MV-4-11 (cell line): ENCODE measurements at places on chromosomes 1 and 21.
A peak's percentile ranks its signal among the peaks of the same experiment; 100 is the strongest.

DNA sequence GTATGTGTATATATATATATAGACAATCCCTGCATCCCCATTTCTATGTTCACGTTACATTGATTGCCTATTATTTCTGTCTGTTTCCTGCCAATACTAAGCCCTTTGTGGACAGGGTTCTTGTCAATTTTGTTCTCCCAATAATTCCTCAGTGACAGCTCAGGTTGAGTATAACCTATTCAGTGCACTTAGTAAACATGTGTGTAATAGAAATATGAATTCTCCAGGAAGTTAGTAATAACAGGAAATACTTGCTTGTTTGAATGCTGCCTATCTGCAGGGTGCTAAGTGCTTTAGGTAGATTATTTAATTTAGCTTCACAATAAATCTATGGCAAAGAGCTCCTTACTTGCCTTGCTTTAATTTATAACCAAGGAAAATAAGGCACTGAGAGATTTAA, 52.8 kb upstream of the PTGFR start:
- no peak for DNase-seq

DNA sequence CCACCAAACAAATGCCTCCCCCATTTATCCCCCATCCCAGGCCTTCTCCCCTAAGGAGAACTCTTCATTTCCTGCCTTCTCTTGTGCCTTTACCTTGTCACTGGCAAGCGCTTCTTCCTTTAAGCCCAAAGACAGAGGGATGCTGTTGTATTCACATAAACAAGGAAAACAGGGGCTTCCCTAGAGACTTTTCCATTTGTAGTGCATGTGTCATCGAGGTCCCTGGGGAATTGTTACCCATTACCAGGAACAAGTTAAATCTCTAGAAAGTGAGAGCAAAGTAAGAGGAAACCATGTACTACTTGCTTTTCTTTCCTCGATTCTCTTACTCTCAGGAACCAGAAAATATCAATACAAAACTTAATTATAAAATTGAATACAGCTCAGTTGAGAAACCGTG, 114.4 kb upstream of the DPT start:
- no peak for DNase-seq

- no peak for DNase-seq
Measured at GRCh38 chr21:36709030-36709867, 10.3 kb downstream of the SIM2 start.

DNA sequence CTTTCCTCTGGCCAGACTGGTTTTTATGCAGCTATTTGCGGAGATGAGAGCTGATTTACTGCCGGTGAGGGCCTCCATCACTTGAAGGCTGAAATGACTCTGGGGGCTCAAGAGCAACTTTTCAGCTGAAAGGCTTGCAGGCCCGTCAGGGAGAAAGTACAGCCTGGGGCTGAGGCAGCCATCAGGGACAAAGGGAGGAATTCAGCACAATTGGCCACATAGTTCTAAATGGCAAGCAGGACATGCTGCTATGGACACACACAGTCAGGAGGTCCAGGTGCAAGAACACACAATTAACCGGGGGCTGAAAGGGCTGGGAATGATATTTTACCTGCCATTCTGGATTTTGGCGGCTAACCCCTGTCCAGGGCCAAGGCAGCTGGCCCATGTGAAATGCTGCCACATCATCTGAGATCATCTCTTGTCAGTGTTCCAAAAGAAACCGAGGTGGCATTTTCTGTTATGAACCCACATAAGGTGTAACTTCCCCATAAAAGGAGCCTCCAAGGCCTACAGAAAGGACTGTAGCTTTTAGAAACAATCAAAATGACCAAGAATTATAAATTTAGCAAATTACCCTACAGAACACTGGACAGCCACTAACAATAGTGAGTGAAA, 58.2 kb downstream of the LMX1A start:
- DNase-seq, result no peak

DNA sequence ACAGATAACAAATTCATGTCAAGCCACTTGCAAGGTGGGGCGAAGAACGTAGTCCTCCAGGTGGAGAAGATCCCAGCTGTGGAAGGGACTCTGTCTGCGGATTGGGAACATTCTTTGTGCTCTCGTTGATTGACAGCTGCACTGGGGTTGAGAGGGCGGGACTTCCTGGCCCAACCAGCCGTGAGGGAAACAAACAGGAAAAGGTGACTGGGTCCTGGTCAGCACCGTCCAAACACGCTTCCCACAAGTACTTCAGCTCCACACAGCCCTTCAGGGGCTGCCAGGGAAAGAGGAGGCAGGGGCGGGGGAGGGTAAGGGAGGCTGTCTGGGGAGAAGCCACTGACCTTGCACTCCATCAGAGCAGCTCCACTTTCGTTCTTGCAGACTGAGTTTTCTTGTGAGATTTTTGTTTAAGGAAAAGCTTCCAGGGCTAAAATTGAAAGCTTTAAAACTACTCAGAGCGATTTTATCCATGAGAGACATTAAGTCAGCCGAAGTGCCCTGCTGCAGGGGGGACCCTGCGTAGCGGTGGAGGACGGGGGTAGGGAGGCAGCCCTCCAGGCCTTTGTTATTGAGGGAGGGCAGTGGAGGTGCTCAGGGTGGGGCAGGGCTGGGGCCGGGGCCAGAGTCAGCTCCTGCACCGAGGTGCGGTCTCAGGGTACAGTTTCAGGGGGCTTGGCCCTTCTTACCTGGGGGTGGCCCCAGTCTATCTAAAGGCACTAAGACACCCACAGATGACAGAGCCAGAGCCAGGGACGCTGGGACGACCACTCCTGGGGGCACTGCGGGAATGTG, 21.6 kb upstream of the STUM start:
- no peak for DNase-seq

GRCh38 chr21:36109868-36110267, 25.0 kb upstream of the CBR3 start:
- no peak for DNase-seq

GRCh38 chr1:150987924-150988323, 5.8 kb downstream of the ANXA9 start:
- no peak for DNase-seq

- DNase-seq, result no peak
Measured at GRCh38 chr1:84712276-84712874, 22.1 kb upstream of the SSX2IP start.

DNA sequence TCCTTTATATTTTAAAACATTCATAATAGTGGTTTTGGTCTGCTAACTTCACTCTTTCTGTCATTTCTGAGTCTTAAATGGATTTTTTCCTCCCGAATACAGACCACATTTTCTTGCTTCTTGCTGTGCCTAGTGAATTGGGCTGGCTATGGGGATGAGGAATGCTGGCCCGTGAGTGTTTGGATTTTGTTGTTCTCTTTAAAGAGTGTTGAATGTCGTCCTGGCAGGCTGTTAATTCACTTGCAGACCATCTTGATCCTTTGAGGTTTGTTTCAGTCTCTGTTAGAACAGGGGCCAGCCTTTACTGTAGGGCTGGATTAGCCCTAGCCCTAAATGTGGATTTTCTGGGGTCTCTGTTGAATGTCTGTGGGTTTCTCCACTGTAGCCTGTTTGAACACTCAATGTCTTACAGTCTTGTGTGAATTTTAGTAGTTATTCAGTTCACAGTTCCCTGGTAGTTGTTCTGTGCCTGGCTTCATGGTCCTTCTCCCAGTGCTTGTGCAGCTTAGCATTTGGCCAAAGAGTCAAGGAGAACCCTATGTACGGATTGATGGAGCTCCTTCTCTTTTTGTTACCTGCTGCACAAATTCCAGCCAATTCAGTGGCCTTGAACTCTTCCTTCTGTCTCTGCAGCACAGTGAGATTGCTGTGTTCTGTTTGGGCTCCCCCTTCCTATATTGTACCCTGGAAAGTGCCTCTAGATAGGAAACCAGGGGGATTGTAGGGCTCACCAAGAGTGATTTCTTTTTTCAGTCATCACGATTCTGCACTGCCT, 95.7 kb downstream of the DYRK1A start:
- DNase-seq, result no peak

DNA sequence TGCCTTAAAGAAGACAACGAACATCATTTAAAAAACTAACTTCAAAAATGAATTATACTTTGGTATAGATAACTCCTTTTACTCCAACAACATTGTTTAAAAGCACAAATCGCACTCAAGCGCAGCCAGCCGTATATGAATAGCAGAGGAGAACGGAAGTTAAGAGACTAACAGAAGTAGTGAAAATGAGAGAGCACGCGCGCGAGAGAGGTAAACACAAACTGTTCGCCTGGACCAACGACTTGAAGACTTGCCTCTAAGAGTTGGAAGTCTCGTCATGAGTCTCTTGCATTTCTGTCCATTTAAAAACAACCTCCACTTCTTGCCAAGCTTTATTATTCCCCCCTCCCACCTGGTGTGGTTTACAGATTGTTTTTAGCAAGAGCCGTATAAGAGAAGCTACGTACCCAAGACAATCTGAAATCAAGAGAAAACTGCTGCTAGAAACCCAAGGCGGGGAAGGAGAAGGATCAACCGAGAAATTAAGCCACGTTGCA, 479 bp downstream of the SELENOF start:
- peak; percentile 31 for DNase-seq

DNA sequence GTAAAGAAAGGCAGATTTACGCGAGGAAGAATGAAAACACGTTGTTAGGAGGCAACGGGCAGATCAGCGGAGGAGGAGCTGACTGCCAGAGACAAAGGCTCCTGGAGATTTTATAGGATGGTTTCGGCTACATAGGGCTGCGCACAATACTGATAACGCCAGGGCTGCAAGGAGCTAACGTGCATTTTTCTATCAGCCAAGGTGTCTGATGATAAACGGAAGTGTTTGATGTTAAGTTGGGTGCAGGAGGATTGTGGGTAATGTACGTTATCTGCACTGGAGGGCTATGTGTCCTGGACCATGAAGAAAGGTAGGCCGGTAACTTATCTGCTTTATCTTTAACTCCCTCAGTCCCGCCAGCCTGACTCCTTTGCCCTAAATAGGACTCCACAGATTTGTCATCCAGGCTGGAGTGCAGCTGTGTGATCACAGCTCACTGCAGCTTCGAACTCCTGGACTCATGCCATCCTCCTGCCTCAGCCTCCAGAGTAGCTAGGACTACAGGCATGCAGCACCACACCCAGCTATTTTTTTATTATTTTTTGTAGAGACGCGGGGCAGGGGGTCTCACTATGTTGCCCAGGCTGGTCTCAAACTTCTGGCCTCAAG, 29.6 kb downstream of the SETD4 start:
- no peak for DNase-seq

- DNase-seq, result no peak
Measured at GRCh38 chr21:27793901-27794300, 827.0 kb upstream of the ADAMTS5 start.

DNA sequence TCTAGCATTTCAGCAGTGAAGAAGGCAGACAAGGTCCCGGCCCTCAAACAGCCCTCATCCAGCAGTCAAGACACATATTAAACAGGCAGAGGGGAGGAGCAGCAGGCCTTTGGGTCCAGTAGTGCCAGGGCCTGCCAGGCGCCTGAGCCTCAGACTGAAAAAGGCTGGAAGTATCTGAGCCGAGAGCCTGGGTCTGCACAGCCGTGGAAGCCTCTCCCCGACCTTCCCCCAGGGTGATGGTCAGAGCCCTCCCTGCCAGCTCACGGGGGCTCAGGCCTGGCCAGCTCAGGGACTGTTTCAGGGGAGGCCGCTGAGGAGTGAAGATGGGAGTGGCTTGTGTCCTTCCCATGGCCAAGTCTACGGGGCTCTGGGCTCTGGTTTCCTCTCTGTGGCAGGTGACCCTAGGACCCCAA, 565.2 kb downstream of the PTPRU start:
- no peak for DNase-seq

GRCh38 chr21:32320726-32321125, 22.1 kb downstream of the MRAP start:
- no peak for DNase-seq

GRCh38 chr21:29195981-29196669, 65.7 kb downstream of the MAP3K7CL start:
- DNase-seq, result peak; percentile 96

DNA sequence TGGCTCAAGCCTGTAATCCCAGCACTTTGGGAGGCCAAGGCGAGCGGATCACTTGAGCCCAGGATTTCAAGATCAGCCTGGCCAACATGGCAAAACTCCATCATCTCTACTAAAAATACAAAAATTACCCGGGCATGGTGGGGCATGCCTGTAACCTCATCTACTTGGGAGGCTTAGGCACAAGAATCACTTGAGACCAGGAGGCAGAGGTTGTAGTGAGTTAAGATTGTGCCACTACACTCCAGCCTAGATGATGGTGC, 12.0 kb downstream of the PALMD start:
- no peak for DNase-seq

- no peak for DNase-seq
Measured at GRCh38 chr1:218715961-218716669, 371.0 kb downstream of the TGFB2 start.

GRCh38 chr21:43948740-43949498, 63.2 kb upstream of the TRAPPC10 start:
- DNase-seq, result no peak

GRCh38 chr1:203080456-203080855, 5.4 kb downstream of the MYOG start:
- DNase-seq, result no peak

DNA sequence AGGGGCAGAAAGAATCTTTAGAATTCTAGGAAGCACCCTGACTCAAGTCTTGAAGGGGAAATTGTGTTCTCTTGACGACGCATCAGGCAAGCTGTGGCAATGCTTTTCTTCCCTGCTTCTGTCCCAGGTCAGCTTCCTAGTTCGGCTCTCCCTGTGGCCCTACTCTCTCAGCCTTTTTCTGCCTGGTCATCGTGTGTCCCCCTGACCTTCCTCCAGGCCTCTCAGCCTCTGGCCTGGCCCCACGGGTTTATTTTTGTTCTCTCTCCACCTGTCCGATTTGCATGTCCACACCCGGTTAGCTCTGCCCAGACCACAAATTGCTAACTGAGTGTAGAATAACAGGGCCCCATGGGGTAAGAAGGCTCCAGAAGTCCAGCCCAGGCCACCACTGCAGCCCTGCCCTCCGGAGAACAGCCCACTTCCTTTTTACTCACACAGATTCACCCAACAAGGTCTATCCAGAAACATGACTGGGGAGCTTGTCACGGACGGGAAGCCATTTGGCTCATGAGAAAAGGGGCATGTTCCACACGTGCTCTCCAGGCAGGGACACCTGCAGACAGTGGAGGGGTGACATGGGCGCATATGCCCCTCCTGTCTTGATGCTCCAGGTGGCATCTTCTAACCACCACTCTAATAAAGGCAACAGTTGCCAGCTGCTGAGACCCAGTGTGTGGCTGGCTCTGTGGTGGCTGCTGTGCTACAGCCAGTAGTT, 9.8 kb downstream of the KCNN3 start:
- DNase-seq, result peak; percentile 77

GRCh38 chr1:110945626-110946025, 18.1 kb downstream of the LRIF1 start:
- peak; percentile 44 for DNase-seq

DNA sequence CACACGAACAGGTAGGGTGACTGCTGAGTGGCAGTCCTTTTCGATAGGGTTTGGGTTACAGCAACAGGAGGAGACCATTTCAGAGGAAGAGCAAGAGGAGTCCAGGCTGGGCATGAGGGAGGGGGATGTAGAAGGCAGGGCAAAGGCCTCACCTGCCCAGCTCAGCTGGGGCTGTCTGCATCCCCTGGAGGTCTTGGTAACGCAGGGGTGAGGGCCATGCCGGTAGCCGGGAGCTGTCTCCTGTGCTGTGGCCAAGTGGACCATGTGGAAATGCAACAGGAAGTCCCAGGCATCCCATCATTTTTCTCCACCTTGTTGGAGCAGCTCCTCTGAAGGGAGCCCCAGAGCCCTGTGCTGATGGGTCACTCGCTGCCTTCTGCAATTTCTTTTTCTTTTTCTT, 105.4 kb upstream of the C1orf174 start:
- DNase-seq, result no peak

- DNase-seq, result no peak
Measured at GRCh38 chr1:55724551-55725325, 509.6 kb upstream of the USP24 start.
